ENCODE measurements at places on chromosomes 3 and 15.
A peak's percentile ranks its signal among the peaks of the same experiment; 100 is the strongest.

GRCh38 chr3:12588039-12589009, 31.4 kb downstream of the MKRN2 start:
- DNase-seq = peak; percentile 38

- DNase-seq = no peak
Observed at GRCh38 chr3:151062611-151063010, 22.9 kb upstream of the MED12L start.

DNA sequence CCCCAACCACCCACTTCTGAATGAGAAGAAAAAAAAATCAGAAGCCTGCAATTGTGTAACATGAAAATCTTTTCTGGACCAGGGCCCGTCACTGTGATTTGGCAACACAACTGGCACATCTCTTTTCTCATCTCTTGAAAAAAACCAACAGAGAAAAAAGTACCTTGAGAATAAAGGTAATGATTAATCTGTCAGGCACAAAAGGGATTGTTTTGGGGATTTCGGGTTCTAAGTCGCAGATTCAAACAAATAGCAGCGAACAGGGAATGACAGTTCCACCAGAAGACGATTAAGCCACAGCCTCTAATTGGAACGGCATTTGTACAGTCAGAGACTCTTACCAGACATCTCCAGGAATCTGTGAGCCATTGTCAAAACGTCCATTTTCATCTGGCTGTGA, at the start of gene AQP9:
TSS of gene AQP9 (plus strand) at position 276 of the 400 bp plus-strand sequence. CDS start 185 bp downstream, outside the sequence.
- DNase-seq = no peak

- no peak for DNase-seq
Observed at GRCh38 chr15:33467816-33468163, 157.0 kb downstream of the RYR3 start.

GRCh38 chr3:69164296-69164695, 41.9 kb upstream of the LMOD3 start:
- no peak for DNase-seq

DNA sequence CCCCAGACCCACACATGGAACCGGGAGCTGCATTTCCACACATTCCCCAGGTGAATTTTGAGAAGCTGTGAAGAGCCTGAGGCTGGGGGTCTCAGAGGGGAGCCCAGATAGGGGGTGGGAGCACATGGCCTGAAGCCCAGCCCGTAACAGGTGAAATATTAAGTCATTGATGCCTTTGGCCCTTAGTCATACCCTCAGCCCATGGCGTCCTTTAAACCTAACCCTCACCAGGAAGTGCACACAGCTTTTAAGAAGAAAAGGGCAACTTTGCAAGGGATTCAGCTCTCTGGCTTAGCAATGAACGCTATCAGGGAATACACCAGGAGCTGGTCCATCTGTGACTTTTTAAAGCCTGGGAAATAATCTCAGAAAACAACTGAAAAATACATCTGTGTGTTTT, 40.6 kb downstream of the WNT7A start:
- DNase-seq = no peak

DNA sequence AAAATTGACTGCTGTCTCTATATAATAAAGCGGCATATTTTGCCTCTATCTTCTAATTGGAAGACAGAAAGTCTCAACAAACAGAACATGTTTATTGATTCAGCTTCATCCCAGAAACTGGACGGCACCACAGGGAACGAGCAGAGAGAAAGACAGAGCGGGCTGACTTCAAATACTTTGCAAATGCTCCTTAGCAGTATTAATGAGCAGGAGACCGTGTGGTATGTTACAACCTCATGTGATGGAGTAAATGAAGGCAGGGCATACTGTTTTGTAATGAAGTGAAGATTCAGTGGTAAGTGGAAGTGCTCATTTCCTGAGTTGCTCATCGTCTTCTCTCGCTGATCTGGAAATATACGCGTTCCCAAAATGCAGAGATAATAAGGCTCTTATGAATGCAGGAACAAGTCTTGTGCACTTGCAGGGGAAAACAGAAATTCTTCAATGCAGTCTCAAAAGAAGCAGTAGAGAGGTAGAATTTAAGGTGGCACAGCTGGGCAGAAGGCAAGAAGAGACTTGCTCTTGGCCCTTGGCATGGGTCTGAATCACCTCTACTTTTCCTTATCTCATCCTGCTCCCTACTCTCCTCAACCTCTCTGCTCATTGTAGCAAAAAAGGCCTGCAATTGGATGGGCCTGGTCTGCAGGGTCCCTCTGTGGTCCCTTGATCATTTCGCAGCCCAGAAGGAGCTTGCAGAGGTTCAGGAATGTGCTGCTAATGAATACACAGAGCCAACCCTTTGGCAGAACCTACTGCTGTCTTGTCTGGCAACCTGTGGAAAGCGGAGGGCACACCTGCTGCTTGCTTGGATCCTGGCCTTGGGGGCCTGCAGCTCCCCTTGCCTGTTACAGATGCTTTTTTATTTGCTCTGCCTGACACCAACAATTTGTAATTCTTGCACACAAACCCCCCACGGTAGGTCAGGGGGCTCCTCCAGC, 604.9 kb upstream of the CFAP20DC start:
- no peak for DNase-seq

GRCh38 chr3:179105881-179106280, 34.3 kb upstream of the ZMAT3 start:
- no peak for DNase-seq

DNA sequence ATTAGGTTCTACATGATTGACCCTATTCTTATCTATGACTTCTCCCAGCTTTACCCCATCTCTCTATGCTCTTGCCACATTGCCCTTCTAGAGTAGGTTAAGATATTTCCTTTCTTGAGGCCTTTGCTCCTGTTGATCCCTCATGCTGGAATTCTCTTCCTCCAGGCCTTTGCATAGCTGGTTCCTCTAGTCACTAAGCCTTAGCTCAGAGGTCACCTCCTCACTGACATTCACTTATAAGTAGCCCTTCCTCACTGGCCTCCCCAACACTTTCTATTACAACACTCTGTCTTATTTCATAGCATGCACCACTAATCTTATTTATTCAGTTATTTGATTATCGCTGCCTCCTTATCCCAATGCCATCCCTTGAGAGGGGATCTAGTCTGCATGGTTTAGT, 228.4 kb upstream of the COL8A1 start:
- DNase-seq = no peak

GRCh38 chr3:114411811-114412803, 118.3 kb downstream of the TIGIT start:
- no peak for DNase-seq

DNA sequence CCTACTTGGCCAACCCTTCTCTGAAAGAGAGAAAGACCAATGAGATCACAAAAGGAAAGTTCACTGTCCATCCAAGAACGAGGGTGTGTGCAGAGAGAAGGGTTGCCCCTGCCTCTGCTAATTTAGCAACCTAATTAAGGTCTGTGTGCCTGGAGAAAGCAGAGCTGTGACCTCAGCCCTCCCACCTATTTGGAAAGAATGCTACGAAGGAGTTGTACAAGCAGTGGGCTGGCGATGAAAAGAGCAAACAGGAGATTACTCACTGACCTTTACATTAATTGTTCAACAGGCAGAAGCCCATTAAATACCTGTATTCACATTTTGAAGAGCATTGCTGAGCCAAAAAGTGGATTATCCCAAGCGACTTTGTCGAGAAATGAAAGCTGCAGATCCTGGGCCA, 314.9 kb downstream of the NTRK3 start:
- no peak for DNase-seq

DNA sequence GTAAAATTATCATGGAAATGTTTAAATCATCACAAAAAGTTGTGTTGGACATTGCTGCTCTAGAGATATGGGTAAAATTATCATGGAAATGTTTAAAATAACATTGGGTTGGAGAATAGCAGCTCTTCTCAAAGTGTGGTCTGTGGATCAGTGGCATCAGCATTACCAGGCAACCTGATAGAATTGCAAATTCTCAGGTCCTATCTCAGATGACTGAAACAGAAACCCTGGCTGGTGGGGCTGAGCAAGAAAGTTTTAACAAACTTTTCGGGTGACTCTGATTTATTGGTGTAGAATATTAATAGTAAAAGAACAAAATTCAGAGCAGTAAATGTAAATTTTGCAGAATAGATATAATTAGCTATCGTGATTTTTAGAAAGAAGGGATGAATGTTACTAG, 28.9 kb downstream of the NXPE3 start:
- DNase-seq = no peak

DNA sequence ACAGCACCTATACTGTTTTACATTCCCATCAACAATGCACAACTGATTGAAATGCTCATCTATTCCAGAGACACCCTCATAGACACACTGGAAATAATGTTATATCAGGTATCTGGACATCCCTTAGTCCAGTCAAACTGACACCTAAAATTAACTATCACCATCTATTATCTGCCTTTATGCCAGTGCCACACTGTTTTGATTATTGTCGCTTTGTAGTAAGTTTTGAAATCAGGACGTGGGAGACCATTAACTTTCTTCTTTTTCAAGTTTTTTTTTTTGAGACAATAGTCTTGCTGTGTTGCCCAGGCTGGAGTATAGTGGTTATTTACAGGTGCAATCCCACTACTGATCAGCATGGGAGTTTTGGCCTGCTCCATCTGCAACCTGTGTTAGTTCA, 9.4 kb upstream of the KLHL40 start:
- no peak for DNase-seq

DNA sequence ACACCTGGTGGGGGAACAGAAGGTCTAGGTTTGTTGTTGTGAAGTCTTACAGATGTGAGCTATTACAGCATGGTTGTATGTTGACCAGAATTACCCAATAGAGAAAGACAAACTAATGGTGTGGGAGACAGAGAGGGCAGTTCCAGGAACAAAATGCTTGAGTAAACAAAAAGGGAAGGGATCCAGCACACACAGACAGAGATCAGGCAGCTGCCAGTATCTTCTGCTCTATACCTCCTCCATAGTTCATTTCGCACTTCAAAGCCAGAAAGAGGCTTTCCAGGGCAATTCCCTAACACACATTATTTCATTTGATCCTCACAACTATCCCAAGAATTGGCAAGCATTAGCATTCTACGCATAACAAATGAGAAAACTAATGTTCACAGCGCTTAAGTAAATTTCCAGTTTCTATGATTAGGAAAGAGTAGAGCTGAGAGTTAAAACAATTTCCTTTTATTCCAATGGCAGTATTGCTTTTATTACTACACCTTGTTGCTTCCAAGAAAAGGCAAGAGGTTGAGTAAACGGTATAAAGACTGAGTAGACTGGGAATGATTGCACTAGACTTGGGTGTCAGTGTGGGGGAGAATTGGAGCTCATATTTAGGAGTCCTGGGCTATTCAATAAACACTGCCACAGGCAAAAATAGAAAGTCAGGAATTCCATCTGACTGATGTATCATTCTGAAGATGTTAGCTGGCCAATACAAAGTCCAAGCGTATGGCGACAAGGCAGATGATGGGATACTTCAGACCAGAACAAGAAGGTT, 39.7 kb upstream of the ZNF280D start:
- DNase-seq = no peak

DNA sequence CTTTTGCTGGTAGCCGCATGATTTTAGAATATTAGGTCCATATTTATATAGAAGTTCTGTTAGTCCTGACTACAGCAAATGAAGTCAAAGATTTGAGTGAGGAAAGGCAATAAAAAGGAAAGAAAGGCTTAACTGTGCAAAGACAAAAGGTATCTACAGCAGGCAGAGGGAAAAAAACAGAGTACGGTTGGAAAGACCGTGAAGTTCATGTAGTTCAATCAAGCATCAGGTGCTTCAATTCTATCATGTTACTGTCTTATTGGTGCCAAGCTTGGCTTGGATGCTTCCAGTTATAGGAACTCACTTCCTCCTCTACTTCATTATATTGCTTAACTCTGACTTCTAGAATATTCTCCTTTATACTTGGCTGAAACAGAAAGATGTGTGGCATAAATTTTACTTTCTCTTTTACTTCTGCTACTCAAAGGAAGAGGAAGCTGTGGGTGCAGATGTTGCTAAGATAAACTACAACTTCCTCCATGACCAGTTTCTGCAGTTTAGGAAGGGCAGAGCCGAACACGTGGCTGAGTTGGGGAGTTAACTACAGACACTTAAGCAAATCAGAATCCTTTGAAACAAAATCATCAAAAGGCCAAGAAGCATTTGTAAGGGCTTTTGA, 72.6 kb upstream of the ZBED2 start:
- no peak for DNase-seq

- DNase-seq = no peak
Observed at GRCh38 chr3:137293086-137293485, 335.3 kb downstream of the IL20RB start.

GRCh38 chr15:25243800-25244097, 195.1 kb downstream of the UBE3A start:
- DNase-seq = no peak

DNA sequence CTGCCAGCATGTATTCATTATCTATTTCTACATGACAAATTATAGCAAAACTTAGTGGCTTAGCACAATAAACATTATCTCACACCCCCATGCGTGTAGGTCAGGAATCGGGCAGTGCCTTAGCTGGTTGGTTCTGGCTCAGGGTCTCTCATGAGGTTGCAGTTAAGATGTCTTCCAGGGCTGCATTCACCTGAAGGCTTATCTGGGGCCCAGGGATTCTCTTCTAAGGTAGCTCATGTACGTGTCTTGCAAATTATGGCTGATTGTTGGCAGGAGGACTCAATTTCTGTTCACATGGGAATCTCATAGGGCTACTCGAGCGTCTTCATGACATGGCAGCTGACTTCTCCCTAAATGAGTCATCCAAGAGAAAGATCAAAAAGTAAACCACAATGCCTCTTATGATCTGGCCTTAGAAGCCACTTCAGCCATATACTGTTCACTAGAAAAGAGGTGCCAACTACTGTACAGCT, 42.9 kb upstream of the TSC22D2 start:
- DNase-seq = no peak

- no peak for DNase-seq
Observed at GRCh38 chr15:84778194-84778593, 29.8 kb downstream of the ZNF592 start.

- DNase-seq = no peak
Observed at GRCh38 chr3:122271246-122271898, 53.7 kb upstream of the CSTA start.

GRCh38 chr3:184783319-184783718, 28.6 kb upstream of the VPS8 start:
- DNase-seq = no peak

GRCh38 chr3:158249183-158249582, 139.3 kb downstream of the RSRC1 start:
- DNase-seq = no peak

GRCh38 chr3:119898478-119899191, 116.7 kb downstream of the NR1I2 start:
- DNase-seq = no peak

DNA sequence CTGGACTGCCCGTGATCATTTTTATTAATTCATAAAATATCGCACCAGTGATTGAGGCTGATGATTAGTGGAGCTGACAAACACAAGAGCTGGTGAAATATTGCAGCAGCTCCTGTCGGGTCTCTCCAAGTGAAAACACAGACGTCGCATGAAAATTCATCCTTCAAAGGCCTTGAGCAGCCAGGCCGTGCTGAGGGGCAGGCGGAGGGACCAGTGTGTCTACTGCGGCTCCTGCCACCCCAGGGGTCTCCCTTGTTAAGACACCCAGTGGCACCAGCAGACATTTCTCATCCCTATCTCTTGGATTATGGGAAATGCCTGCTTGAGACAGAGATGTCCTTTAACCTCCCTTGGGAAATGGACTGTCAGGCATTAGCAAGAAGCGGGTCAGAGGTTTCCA, 289.4 kb upstream of the TLE3 start:
- DNase-seq = no peak

- DNase-seq = peak; percentile 20
Observed at GRCh38 chr15:74128785-74129585, 1.4 kb upstream of the ISLR2 start.

Measured in NCI-H748 treated with DMSO at 0.1 percent for 48 hours (cell line).